ENCODE measurements at places on chromosomes 3 and 15.

DNA sequence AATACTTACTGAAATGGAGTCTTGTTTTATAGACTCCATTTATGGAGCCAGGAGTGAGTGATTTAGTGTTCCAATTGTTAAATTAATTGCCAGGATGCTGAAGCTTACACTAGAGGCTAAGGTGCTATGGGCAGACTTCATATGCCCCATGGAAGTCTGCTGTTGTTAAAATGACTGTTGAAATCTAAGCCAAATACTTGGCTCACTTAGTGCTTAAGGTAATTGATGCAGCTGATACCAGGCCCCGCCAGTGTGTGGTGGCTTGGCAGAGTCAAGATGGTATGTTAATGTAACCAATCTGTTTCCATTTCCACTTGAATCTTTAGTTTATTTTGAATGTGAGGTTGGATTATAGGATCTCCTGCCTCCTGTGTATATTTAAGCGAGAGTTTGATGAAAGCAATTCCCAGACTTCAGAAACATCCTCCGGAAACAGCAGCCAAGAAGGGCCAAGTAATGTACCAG, 187.1 kb downstream of the ITPR1 start:
- no peak overlapping the region for H3K4me3 ChIP-seq
- peaks cover 19% of the 10 kb centered on the region for H3K36me3 ChIP-seq
- no peak overlapping the region for H3K27ac ChIP-seq

DNA sequence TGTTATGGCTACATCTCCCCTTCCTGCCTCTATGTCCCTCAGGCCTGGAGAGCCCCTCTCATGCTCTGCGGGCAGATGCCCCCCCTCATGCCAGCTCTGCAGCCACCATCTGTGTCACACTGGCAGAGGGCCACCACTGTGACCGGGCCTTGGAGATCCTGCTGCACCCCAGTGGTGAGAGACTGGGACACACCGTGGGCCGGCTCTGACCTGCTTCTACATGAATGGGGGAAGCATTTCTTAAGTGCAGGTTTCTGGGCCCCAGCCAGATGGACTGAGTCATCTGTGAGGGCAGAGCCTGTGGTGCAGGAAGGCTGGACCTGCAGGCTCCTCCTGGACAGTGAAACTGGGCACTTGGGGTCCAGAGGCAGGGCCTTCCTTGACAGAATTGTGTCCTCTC, 4.8 kb downstream of the VWA5B2 start:
- no peaks in the 10 kb centered on the region for H3K4me1 ChIP-seq
- H3K27ac ChIP-seq = no peak overlapping the region
- no peak for DNase-seq
- H3K4me3 ChIP-seq = no peak overlapping the region
- H3K36me3 ChIP-seq = no peaks in the 10 kb centered on the region

DNA sequence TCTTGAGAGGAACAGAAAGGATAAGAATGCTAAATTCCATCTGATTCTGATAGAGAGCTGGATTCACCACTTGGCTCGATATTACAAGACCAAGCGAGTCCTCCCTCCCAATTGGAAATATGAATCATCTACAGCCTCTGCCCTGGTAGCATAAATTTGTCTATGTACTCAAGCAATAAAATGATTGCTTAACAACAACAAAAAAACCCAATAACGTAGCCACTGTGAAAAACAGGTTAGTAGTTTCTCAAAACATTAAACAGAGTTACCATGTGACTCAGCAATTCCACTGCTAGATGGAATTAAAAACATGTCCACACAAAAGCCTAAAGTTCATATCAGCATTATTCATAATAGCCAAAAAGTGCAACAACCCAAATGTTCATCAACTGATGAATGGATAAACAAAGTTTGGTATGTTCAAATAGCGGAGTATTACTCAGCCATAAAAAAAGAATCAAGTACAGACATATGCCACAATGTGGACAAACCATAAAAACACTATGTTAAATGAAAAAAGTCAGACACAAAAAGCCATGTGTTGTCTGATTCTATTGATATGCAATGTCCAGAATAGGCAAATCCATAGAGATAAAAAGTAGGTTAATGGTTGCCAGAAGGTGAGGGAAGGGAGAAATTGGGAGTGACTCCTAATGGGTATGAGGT, 16.8 kb downstream of the BCL2L10 start:
- H3K27me3 ChIP-seq = no peaks in the 10 kb centered on the region
- DNase-seq = no peak
- no peaks in the 10 kb centered on the region for H3K36me3 ChIP-seq

- H3K27ac ChIP-seq = no peak overlapping the region
- H3K27me3 ChIP-seq = no peaks in the 10 kb centered on the region
- H3K4me3 ChIP-seq = no peak overlapping the region
- no peaks in the 10 kb centered on the region for H3K4me1 ChIP-seq
These were observed 14.4 kb downstream of the DCUN1D1 start for GRCh38 chr3:182965861-182966366.

DNA sequence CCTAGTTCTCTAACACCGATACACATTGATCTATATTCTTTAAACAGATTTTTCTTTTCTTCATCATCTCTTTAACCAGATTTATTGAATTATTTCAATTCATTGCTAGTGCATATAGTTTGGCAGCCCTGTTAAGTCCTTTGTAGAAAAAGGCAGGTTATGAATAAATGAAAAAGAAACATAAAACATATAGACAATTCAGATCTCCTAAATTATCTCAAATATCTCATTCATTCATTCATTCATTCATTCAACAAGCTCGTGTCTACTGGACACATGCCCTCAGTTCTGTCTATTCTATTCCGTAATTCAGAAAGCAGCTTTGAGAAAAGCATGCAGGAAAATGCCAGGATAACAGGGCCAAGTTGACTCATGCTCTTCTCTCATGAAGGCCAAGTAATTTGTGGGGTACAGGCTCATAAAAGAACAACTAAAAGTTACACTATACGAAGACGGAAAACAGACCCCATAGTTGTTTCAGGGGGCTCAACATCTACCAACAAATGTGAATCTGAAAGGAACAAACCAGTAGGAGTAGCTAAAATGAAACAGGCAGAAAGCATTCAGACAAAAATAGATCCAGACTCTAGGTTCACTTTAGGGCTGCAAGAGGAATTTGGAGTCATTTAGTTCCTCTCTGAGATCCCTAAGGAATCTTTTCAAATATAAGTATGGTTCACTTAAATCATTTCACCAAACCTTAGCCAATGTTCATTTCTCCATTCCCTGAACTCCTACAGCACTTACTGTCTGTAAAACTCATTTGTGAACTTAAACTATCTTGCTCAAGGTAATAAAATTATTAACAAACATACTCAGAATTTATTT, 7.5 kb downstream of the ZNF148 start:
- H3K27me3 ChIP-seq = no peaks in the 10 kb centered on the region
- no peak overlapping the region for H3K4me3 ChIP-seq
- DNase-seq = no peak
- no peaks in the 10 kb centered on the region for H3K36me3 ChIP-seq

- no peak overlapping the region for H3K27ac ChIP-seq
- no peak for DNase-seq
- peaks cover 2% of the 10 kb centered on the region for H3K4me1 ChIP-seq
- no peak overlapping the region for H3K4me3 ChIP-seq
- H3K27me3 ChIP-seq = no peaks in the 10 kb centered on the region
- H3K36me3 ChIP-seq = no peaks in the 10 kb centered on the region
These were observed 49.9 kb downstream of the PGPEP1L start for GRCh38 chr15:98957655-98958054.

GRCh38 chr3:141266797-141267555, 35.4 kb downstream of the PXYLP1 start:
- no peak overlapping the region for H3K4me3 ChIP-seq
- DNase-seq = no peak
- H3K4me1 ChIP-seq = no peaks in the 10 kb centered on the region
- H3K27me3 ChIP-seq = no peaks in the 10 kb centered on the region
- no peak overlapping the region for H3K27ac ChIP-seq

GRCh38 chr15:58611731-58612676, 137.5 kb downstream of the ADAM10 start:
- H3K4me3 ChIP-seq = no peak overlapping the region
- H3K27ac ChIP-seq = no peak overlapping the region
- no peaks in the 10 kb centered on the region for H3K4me1 ChIP-seq
- no peaks in the 10 kb centered on the region for H3K27me3 ChIP-seq
- H3K36me3 ChIP-seq = no peaks in the 10 kb centered on the region

Measured in aorta (tissue), 5 donors.